ENCODE measurements at places on chromosomes 2 and 18.

DNA sequence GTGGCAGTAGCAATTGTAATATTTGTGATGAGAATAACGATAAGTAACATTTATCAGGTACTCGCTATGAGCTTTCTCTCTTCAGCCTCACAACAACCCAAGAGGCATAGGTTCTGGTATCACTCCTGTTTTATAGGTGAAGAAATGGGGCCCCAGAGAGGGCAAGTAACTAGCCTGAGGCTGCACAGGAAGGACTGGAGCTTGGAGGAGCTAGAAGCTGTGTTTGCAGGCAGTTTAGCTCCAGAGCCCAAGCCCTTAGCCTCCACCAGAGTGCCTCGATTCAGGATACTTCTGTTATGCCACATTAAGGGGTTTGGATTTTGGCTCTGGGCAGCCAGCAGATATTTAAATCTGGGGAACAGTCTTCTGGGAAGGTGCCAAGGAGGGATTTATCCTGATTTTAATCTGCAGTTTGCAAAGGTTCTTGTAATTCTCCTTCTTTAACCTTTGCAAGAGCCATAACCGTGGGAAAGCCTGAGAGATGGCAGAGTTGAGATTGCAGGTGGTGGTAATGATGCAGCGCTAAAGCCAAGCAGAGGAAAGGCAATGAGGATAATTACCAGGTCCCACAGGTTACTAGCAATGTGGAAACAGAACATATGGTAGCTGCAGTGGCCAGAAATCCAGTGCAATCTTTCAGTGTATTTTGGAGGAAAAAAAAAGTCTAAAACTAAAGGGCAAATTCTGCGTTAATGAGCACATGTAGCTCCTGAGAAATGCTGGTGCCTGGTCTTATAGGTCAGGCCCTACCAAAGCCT, 9.1 kb downstream of the MOCOS start:
- DNase-seq, result no peak

- no peak for DNase-seq
Measured at GRCh38 chr18:76406791-76407190, 88.3 kb downstream of the ZNF516 start.

- no peak for DNase-seq
Measured at GRCh38 chr2:118372886-118373830, 284.9 kb downstream of the INSIG2 start.

- DNase-seq, result no peak
Measured at GRCh38 chr2:71409611-71410010, 43.8 kb upstream of the DYSF start.

GRCh38 chr2:60873381-60873780, 8.0 kb upstream of the REL start:
- DNase-seq, result no peak

DNA sequence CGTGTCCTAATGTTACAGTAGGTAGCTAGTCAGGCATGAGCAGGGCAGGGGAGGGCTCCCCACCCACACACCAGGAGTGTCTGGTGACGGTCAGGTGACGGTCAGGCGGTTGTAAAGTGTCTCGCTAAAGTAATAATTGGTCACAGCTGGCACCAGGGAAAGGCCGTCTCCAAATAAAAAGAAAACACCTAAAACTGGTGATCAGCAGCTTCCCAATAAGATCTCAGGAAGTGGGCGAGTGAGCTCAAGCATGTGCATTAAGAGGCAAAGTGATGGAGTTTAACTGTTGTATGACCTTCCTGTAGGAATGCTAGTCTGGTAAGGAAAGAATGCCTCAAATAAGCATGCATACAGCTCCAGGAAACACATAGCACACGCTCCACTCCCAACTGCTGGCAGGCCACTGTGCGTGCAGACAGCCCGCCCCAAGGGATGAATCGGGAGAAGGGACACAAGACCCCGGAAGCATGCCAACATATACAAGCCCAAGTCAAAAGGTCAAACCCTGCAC, 177.1 kb downstream of the RNF144A start:
- DNase-seq, result no peak

DNA sequence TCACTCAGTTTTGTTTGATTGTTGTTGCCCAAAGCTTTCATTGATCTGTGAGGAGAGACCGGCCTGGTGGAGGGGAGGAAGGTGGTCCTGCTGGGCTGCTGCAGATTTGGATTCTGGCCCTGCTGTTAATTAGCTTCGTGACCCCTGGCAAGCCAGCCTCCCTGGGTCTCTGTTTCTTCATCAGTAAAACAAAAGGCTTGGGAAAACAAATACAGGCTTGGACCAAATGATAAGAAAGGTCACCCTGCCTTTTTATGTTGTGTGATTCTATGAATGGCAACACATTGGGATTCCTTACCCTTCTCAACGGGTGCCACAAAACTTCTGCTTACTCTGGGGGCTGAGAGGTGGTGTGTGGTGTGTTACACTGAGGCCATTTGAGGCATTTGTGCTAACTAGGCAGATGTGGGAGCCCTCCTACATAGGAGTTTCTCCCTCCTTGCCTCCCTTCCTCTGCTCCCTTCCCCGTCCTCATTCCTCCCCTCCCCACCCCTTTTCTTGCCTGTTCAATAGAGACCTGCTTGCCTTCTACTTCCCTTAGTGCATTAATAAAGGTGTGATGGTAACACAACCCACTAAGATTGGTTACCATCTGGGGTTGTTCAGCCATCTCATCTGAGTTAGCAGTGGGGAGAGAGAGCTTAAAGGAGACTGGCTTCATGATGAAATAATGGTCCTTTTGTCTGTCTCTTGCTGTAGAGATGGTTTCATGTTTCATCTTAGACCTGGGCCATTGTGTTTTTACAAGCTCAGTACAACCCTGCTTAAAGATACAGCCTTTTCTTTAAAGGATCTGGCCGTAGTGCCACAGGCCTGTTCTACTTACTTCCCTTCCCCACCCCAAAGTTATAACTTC, 96.2 kb downstream of the TANC1 start:
- DNase-seq, result no peak

- no peak for DNase-seq
Measured at GRCh38 chr2:69464575-69464974, 27.3 kb upstream of the NFU1 start.

GRCh38 chr2:105972246-105972645, 221.9 kb downstream of the UXS1 start:
- DNase-seq, result no peak

DNA sequence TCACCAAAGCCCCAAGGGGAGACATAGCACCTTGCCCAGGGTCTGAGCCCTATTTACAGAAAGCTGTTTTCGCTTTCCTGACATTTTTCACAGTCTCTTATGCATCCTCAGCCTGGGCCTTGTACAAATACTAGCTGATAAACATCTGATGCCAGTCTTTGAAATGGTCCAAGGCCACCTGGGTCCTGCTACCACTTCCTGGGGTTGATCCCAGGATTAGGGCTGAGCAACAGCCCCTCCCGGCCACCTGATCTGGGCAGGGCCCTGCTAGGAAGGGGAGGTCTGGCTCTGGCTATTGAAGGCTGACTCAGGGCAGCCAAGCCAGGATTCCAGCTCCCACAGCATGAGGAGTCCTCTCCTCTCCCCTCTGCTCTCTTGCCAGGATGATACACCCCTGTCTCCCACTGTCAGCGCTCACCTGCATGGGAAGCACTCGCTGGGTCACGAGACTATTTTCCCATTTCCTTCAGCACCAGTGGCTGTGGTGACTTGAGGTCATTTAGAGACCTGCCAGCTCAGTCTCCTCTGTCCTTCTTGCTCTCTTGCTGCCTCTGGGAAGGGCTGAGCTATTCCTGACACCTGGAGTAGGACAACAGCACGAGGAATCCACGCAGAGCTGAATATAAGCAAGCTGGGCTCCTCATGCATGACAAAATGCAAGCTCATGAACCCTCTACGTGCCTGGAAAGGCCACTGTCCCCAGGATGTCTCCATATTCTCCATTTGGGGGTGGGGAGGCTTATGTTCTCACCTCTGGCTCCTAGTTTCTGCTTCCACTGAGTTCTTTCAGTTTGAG, 53.0 kb upstream of the LGALSL start:
- no peak for DNase-seq

Data from CD4-positive, alpha-beta T cell treated with Interleukin-1 beta for 1 hour (primary cell).